Tibial nerve (tissue), 4 donors: ENCODE measurements at places on chromosomes 2 and 18. TPM values are rescaled to one million over a fixed set of nuclear protein-coding genes. Genes with fewer than 3 reads are reported as not detected.

Gene ANKRD23
- total RNA-seq = 8.6 TPM

Gene GPAT2
- total RNA-seq = 5.7 TPM

Gene CTLA4
- total RNA-seq = not detected

Gene SLC30A3
- 0.44 TPM for total RNA-seq

Gene FBLN7
- 1.9 TPM for total RNA-seq

Gene TTC21B
- total RNA-seq = 58.8 TPM

Gene TMEM247
- not detected for total RNA-seq

Gene STEAP3
- 8.2 TPM for total RNA-seq

Gene FEV
- total RNA-seq = not detected

Gene CRYGD
- total RNA-seq = not detected

Gene EPB41L5
- 11.4 TPM for total RNA-seq

Gene CYRIA
- 5.0 TPM for total RNA-seq

Gene CDK15
- total RNA-seq = 0.90 TPM

Gene FAM237A
- total RNA-seq = not detected

GRCh38 chr18:74898965-74899364, 301.3 kb downstream of the ZNF407 start:
- no peak overlapping the region for H3K4me3 ChIP-seq
- H3K4me1 ChIP-seq = no peaks in the 10 kb centered on the region
- DNase-seq = no peak
- H3K27me3 ChIP-seq = no peaks in the 10 kb centered on the region
- H3K36me3 ChIP-seq = no peaks in the 10 kb centered on the region
- H3K27ac ChIP-seq = no peak overlapping the region

DNA sequence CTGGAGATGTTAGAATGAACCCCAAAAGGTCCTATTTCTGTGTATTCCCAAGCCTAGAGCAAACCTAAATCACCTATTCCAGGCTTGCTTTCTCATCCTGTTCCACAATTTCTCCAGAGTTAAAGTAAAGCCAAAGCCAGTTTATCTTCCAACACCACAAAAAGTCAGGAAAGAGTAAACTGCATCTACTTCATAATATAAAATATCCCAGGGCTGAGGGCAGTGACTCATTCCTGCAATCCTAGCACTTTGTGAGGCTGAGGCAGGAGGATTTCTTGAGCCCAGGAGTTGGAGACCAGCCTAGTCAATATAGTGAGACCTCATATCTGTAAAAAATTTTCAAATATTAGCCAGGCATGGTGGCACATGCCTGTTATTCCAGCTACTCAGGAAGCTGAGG, 241.4 kb downstream of the CDH20 start:
- H3K27me3 ChIP-seq = no peaks in the 10 kb centered on the region
- no peaks in the 10 kb centered on the region for H3K4me1 ChIP-seq
- H3K4me3 ChIP-seq = no peak overlapping the region
- no peak overlapping the region for H3K27ac ChIP-seq
- DNase-seq = no peak

DNA sequence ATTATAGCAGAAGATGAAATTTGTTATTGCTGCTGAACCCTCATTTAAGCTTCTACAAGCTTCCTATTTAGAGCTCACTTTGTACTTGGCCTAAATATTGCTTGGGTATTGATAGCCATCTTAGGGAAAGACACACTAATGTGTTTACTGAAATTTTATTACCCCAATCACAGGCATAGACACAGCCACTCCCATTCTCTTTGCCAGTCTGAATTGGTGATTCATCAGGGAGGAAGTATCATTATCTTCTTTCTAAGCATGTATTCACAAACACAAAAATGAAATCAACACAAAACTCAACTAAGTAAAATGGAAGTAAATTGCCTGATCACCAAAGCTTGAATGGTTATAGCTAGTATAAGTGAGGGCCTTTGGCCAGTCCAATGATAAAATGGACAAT, 666.3 kb downstream of the TSN start:
- no peaks in the 10 kb centered on the region for H3K4me1 ChIP-seq
- no peak for DNase-seq
- H3K27ac ChIP-seq = no peak overlapping the region

DNA sequence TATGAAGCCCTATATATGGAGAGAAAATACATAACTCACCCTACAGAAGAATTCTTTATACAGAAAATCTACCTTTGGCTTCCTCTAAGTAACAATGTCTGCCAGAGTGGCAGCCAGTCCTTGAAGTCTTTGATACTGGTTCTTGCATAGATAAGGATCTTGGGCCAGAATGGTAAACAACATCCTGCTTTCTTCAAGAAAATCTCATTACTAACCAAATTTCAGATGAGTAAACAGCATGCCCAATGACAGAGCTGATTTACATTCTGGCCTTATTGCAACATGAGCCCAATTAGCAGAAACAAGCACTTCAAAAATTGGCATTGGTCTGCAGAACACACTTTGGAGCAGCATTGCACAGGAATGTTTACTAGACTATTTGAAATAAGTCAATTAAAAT, 336.5 kb upstream of the ST6GAL2 start:
- no peaks in the 10 kb centered on the region for H3K4me1 ChIP-seq
- no peaks in the 10 kb centered on the region for H3K36me3 ChIP-seq
- no peak overlapping the region for H3K4me3 ChIP-seq

DNA sequence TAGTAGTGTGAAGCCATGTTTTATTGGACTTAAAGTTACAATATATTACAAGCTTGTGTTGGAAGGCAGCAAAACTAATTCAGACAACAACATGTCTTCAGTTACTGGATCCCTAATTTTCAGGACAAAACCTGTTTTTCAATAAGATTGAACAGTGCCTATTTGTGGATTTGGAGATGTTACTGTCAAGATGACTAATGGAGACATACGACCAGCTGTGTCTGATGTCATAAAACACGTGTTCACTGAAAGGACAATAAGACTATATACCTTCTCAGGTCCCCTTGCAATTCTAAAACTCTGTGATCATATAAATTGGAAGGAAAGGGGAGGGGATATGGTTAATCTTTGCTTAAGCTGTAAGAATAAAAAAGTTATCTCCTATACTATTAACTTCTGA, 21.7 kb downstream of the METTL21A start:
- H3K27me3 ChIP-seq = no peaks in the 10 kb centered on the region
- no peaks in the 10 kb centered on the region for H3K36me3 ChIP-seq

- H3K27me3 ChIP-seq = no peaks in the 10 kb centered on the region
- H3K27ac ChIP-seq = no peak overlapping the region
- H3K36me3 ChIP-seq = no peaks in the 10 kb centered on the region
- DNase-seq = no peak
- no peaks in the 10 kb centered on the region for H3K4me1 ChIP-seq
- no peak overlapping the region for H3K4me3 ChIP-seq
These were observed 21.3 kb downstream of the MBD5 start for GRCh38 chr2:148042219-148042618.

DNA sequence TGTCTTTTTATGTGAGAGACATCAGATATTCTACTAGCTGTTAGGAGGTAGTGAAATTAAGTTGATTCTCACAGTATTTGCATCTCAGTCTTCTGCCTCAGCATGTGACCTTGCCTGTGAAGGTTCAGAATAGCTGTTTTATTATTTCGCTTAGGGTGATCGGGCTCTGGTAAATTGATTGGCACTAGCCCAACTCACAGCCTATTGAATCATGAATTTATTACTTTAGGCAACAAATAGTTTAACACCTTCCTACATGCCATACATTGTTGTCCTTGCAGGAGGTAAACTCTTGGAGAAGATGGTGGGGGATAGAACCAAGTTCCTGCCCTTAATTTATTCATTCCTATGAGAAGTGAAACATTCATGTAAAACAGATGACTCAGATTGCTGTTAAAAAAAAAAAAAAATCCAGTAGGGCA, 101.9 kb downstream of the GPD2 start:
- H3K4me1 ChIP-seq = peaks cover 35% of the 10 kb centered on the region
- H3K27ac ChIP-seq = no peak overlapping the region
- DNase-seq = no peak
- H3K27me3 ChIP-seq = no peaks in the 10 kb centered on the region
- H3K36me3 ChIP-seq = no peaks in the 10 kb centered on the region
- no peak overlapping the region for H3K4me3 ChIP-seq

DNA sequence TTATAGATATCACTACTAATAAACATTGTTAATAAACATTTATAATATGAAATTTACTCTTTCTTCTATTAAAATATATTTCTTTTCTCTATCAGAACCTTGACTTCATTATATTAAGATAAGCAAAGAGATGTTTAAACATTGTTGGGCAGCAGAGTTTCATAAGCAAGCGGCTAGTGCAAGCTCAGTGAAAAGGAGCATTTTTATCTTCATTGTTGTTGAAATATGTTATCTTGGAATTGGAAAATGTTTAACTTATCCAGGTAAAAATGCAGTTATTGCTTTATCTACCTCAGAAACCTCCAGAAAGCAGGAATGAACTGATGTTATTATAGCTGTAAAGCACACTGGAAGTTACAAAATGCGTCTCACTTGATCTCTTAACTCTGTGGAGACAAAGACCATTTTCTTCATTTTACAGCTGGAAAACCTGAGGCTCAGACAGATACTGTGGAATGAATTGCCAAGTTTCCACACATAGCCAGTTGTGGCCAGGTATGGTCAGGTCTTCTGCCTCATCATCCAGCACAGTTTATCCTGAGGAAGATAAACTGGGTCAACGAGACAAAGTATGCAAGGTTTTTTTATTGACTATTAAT, 934.6 kb upstream of the FAM98A start:
- H3K36me3 ChIP-seq = no peaks in the 10 kb centered on the region
- H3K4me1 ChIP-seq = no peaks in the 10 kb centered on the region
- no peaks in the 10 kb centered on the region for H3K27me3 ChIP-seq
- H3K4me3 ChIP-seq = no peak overlapping the region
- H3K27ac ChIP-seq = no peak overlapping the region

DNA sequence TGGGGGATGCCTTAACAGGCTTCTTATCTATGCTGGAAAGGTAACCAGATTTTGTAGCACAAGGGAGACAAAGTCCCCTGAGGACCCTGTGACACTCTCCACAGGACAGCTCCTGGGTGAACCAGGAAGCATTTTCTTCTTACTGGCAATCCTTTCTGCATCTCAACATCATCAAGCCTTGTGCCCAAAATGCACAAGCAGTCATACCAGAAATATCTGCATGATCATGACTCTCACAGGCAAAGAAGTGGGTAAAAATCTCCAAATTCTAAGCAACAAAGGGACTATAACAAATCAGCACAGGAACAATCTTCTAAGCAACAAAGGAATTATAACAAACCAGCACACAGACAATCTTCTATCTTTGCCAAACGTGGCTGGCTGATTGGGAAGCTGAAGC, 99.1 kb upstream of the CD226 start:
- DNase-seq = no peak
- H3K36me3 ChIP-seq = no peaks in the 10 kb centered on the region
- H3K4me3 ChIP-seq = no peak overlapping the region
- H3K27ac ChIP-seq = no peak overlapping the region
- no peaks in the 10 kb centered on the region for H3K27me3 ChIP-seq
- no peaks in the 10 kb centered on the region for H3K4me1 ChIP-seq

- H3K27ac ChIP-seq = no peak overlapping the region
- H3K36me3 ChIP-seq = no peaks in the 10 kb centered on the region
- no peak overlapping the region for H3K4me3 ChIP-seq
- H3K4me1 ChIP-seq = peaks cover 26% of the 10 kb centered on the region
These were observed 1.7 kb upstream of the KCNG2 start for GRCh38 chr18:79796016-79796415.

GRCh38 chr18:2050702-2051201, 520.6 kb downstream of the METTL4 start:
- DNase-seq = no peak
- no peaks in the 10 kb centered on the region for H3K27me3 ChIP-seq
- no peak overlapping the region for H3K27ac ChIP-seq

- H3K4me3 ChIP-seq = no peak overlapping the region
- no peak overlapping the region for H3K27ac ChIP-seq
- H3K27me3 ChIP-seq = no peaks in the 10 kb centered on the region
- no peaks in the 10 kb centered on the region for H3K4me1 ChIP-seq
- no peak for DNase-seq
- H3K36me3 ChIP-seq = no peaks in the 10 kb centered on the region
These were observed 55.8 kb downstream of the AP1S3 start for GRCh38 chr2:223781560-223781959.

GRCh38 chr2:196851088-196851487, 41.9 kb upstream of the C2orf66 start:
- no peak for DNase-seq
- H3K27me3 ChIP-seq = no peaks in the 10 kb centered on the region
- H3K4me3 ChIP-seq = no peak overlapping the region
- no peaks in the 10 kb centered on the region for H3K4me1 ChIP-seq
- H3K27ac ChIP-seq = no peak overlapping the region
- no peaks in the 10 kb centered on the region for H3K36me3 ChIP-seq

GRCh38 chr2:60519231-60519863, 34.1 kb downstream of the BCL11A start:
- no peak for DNase-seq
- no peaks in the 10 kb centered on the region for H3K36me3 ChIP-seq
- no peaks in the 10 kb centered on the region for H3K4me1 ChIP-seq
- no peak overlapping the region for H3K4me3 ChIP-seq
- H3K27ac ChIP-seq = no peak overlapping the region
